ENCODE measurements at places on chromosomes 7 and 10.

DNA sequence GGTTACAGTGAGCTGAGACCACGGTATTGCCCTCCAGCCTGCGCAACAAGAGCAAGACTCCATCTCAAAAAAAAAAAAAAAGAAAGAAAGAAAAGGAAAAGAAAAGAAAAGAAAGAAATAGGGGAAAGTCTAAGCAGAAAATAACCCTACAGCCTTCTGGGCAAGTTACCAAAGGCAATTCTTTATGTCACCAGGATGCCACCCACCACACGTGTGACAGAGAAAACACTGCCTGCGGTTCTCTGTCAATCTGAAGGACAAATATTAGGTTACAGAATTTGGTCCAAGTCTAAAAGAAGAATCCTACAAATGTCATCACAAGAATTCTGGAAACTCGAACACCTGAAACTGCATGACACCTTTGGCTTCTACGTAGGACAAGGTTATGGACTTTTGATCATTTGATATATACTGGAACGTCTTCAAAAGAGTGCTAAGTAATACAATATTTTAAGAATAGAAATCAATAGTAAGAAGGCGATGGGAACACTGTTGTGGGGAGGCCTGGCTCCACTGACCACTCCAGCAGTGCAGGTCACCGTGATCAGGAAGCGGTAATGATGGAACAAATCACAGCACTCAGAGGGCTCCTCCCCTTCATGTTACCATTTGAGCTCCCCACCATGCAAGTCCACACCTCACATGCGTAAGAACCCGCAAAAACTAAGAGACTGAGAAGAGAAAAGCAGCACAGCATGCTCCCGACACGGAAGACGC lies 75.8 kb downstream of the MAD1L1 start:
- DNase-seq = no peak

- no peak for DNase-seq
These were observed 151.3 kb downstream of the TRIL start for GRCh38 chr7:28806841-28807240.

GRCh38 chr7:157418204-157419034 lies 81.6 kb downstream of the DNAJB6 start:
- DNase-seq = no peak

GRCh38 chr7:106016331-106016730 lies 53.3 kb downstream of the CDHR3 start:
- DNase-seq = no peak

- no peak for DNase-seq
These were observed 34.4 kb downstream of the CALD1 start for GRCh38 chr7:134813663-134814396.

- DNase-seq = no peak
These were observed 207.9 kb downstream of the PAXIP1 start for GRCh38 chr7:154795014-154795413.

DNA sequence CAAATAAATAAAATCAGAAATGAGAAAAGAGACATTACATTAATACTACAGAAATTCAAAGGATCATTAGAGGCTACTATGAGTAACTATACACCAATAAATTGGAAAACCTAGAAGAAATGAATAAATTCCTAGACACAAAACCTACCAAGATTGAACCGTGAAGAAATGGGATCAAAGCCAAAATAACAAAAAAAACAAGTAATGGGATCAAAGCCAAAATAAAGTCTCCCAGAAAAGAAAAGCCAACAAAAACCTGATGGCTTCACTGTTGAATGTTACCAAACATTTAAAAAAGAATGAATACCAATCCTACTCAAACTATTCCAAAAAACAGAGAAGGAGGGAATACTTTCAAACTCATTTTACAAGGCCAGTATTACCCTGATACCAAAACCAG lies 20.0 kb downstream of the GSDME start:
- no peak for DNase-seq

DNA sequence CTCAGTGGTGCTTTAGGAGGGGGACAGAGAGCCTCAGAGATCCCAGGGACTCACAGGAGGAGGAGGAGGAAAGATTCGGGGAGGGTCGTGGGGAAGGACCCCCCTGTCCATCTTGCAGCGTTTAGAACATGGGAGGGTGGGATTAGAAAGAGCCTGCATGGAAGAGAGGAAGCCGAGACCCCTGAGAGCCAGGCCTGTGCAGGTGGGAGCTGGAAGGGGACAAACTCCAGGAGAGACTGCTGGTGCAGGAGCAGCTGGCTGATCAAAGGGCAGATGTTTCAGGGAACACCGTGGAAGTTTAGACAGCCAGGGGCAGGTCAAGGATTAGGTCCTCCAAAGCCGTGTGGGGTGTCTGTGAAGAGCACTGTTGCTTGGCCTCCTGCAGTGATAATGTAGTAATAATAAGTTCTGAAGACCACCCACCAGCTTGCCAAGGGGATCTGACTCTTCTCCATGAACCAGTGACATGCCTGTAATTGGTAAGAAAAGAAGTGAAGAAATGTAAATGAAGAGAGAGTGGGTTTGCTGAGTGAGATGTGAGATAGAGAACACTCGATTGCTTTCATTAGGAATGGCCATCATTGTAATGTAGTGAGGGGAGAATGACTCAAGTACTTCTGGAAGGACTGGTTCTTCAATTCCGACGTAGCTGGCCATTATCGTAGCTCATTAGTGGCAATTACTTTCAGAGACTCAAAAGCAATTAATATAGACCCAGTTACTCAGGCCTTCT lies 425.6 kb downstream of the PAXIP1 start:
- DNase-seq = no peak

GRCh38 chr10:488081-488932 lies 201.2 kb downstream of the DIP2C start:
- no peak for DNase-seq

DNA sequence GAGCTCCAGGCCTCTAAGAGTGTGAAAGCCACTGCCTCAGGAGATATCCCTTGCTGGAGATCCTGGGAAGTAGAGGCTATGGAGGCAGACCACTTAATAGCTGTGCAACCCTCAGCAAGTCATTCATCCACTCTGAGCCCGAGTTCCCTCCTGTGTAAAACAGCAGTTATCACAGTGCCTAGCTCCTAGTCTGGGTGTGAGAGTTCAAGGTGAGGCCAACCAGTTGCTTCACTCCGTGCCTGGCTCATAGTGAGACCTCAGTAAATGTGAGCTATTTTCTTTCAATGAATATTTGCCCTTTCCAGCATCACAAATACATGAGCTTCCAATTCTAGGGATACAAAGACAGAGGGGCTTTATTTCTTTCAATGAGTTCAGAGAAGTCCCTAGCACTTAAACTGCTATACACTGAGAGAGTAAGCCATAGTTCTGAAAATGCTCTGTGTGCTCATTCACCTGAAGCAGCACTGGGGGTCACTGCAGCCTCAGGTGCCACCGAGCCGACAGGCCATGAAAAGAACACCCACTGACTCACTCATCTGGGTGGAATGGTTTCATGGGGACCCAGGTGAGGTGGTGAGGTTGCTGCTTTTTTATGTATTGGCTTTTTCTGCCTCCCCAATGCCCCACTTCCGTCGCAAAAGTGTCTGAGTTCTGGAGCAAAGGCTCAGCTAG lies 259.8 kb downstream of the KCNMA1 start:
- no peak for DNase-seq

GRCh38 chr7:70040970-70041766 lies 442.9 kb downstream of the AUTS2 start:
- no peak for DNase-seq

DNA sequence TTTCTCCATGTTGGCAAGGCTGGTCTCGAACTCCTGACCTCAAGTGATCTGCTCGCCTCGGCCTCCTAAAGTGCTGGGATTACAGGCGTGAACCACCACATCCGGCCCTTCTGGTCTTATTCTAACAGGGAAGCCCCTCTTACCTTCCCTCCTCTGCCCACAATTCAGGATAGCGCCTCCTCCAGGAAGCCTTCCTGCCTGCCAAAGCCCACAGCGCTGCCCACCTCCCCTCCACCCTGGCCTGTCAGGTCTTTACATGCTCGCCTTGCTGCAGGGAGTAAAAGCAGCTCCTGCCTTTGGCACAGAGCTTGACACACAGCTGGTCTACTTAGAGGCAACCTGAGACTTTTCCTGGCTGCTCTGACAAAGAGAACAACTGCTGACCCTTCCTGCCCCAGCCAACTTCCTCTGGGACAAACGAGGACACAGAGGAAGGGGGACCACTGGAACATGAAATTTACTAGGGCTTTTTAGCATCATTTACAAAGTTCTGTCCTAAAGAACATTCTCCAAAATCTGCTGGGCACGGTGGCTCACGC lies 13.2 kb downstream of the MLXIPL start:
- DNase-seq = no peak

DNA sequence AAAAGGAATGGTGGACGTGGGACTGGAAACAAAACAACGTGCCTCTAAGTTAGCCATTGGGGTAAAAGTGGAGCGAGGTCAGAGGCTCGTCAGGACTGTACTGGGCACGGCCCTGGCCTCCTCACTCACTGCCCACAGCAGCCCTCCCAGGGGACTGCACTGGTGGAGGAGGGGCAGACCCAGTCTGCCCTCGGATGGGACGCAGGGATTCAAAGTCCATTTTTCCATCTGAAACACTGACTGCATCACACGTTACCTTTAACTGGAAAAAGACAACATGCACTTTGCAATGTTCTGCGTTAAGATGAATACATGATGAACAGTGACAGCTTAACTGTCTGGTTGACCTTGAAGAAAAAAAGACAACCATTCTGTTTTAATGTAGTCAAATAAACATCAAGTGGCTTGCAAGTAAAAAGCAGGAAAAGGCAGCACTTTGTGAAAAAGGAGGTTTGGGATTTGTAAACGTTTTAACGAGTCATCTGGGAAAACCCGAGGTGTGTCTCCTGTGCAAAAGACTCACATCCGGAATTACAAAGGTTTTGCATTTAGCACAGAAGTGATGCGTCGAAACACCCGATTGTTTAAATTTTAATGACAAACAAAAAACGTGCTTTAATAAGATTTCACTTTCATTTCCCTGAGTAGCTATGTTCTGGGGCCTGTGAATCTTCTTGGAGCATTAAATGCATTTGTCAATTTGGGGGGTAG lies 18.8 kb downstream of the KLF6 start:
- no peak for DNase-seq

GRCh38 chr7:29091715-29092114 lies 54.6 kb downstream of the CPVL start:
- DNase-seq = no peak

- no peak for DNase-seq
These were observed 25.3 kb upstream of the FOXL3 start for GRCh38 chr7:264541-265191.

- no peak for DNase-seq
These were observed 8.9 kb upstream of the HYCC1 start for GRCh38 chr7:23022851-23023250.

DNA sequence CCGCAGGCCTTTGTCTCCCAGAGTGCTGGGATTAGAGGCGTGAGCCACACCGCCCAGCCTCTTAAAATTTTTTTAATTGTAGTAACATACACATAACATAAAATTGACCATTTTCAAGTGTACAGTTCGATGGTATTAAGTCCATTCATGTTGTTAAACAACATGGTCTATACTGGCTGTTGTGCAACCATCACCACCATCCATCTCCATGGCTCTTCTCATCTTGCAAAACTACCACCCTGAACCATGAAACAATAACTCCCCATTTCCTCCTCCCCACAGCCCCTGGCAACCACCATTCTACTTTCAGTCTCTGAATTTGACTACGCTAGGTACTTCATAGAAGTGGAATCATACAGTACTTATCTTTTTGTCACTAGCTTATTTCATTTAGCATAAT lies 7.9 kb upstream of the ZFYVE27 start:
- no peak for DNase-seq

DNA sequence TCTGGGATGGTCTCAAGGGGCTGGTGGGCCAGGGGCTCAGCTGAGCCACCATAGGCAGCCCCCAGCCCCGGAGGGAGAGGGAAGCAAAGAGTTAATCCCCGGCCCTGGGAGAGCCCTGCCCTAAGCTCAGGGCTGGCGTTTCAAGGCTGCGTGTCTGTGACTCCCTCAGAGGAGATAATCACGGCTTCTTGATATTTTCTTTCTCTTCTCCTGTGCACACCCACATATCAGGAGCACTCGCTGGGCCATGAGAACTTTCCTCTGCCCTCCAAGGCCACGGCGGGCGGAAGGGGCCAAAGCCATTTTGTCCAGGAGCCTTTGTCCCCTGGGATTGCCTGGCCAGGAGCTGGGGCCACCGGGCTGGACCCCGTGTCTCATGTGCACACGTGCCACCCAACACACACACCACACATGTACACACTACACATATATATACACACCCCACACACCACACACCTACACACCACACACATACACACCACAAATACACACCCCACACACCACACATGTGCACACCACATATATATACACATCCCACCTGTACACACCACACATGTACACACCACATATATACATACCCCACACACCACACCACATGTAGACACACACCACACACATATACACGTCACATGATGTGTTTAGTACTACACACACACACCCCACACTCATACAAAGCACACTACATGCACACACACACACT lies 16.9 kb downstream of the VENTX start:
- DNase-seq = no peak

DNA sequence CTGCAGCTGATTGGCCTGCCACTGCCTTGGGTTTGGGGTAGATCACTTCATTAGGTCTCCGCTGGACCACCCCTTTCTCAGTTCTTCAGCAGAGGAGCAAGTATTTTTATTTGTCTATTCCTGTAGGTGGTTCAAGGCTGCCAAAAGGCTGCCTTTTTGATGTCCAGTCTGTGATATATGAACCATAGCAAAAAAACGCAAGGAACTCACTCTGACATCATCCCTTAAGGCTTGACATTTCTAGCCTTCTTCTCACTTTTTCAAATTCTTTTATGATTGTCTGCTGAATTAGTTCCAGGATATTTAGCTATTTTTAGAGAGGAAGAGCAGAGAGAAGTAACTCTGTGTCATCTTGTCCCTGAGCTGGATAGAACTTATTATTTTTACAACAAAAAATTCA lies 269.2 kb downstream of the BAMBI start:
- no peak for DNase-seq

DNA sequence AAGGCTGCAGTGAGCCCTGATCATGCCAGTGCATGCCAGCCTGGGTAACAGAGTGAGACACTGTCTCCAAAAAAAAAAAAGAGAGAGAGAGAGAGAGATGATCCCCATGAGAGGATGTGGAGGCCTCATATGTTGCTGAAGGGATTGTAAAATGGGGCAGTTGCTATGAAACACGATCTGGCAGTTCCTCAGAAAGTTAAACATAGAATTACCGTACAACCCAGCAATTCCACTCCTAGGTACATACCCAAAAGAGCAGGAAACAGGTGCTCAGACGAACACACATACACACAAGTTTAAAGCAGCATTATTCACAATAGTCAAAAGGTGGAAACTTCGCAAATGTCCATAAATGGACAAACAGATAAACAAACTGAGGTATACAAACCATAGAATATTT lies 27.4 kb upstream of the CYTH3 start:
- DNase-seq = no peak

GRCh38 chr10:33716501-33717267 lies 382.2 kb upstream of the NRP1 start:
- DNase-seq = no peak
